ENCODE measurements at places on chromosomes 11 and 22.

DNA sequence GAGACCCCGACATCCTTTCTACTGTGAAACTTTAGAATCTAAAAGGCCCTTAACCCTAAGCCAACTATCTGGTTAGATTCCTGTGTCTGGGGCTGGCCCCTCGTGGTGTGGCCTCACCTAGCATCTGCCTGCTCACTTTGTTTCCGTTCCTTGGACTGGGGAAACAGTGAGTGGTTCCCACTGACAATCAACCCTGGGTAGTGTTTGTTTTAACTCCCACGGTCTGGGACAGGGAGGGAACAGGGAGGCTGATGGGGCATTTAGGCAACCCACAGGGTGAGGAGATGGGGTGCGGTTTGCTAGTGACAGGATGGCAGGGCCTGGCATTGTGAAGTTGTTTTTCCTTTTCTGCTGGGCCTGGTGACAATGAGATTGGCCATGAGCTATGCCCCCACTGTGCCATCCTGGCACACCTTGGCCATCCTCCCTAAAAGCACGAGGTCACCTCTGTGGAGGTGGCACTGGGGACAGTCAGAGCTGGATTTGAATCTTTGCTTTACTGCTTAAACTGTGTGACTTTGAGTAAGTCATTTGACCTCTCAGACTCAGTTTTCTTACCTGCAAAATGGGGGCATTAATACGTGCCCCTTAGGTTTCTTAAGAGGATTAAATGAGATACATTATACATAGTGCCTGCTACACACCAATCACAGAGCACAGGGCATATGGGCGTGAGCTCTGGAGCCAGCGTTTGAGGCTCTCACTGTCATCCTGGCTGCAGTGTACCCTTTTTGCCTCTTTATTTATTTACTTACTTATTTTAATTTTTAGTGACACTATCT, 31.4 kb downstream of the CHRDL2 start:
- no peak for DNase-seq

DNA sequence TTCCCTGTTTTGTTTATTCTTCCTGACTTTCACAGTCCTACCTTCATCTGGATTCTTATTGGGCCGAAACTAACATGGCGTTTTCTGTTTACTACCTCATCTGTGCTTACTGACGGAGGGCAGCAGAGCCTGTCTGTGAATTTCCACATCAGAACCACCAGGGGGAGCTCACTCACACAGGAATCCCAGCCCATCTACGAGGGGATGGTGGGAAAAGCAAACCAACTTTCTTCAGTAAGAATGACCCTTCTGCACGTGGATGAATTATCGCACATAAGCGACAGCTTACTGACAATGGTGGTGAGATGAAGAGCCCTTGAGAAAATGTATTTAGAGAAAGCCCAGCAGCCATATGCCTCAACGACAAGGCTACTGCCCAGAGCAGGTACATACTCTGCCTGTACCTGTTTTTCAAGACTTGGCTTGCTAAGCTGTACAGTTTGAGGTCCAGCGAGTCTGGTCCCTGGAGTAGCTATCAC, 42.5 kb downstream of the LARGE2 start:
- DNase-seq: peak; percentile 80

DNA sequence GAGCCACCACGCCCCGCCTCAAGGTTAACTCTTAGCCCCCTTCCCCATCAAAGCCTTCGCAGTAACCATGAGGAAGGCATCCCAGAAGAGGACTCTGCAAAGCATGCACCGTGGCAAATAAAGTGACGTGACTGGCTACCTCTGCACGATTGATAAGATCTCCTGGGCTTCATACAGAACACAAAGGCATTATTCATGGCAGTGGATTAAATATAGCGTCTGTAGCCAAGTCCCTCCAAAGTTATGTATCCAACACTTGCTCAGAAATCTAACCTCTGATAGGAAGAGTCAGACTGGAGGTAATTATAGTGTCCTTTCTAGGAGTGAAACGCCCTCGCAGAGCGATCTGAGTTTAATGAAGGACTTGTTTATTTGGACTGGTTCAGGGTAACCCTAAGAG, 22.4 kb downstream of the CPT1A start:
- DNase-seq: no peak

- no peak for DNase-seq
Observed at GRCh38 chr11:121105481-121106195, 4.6 kb downstream of the TECTA start.

GRCh38 chr11:127844876-127845275, 742.5 kb downstream of the ETS1 start:
- DNase-seq: no peak

DNA sequence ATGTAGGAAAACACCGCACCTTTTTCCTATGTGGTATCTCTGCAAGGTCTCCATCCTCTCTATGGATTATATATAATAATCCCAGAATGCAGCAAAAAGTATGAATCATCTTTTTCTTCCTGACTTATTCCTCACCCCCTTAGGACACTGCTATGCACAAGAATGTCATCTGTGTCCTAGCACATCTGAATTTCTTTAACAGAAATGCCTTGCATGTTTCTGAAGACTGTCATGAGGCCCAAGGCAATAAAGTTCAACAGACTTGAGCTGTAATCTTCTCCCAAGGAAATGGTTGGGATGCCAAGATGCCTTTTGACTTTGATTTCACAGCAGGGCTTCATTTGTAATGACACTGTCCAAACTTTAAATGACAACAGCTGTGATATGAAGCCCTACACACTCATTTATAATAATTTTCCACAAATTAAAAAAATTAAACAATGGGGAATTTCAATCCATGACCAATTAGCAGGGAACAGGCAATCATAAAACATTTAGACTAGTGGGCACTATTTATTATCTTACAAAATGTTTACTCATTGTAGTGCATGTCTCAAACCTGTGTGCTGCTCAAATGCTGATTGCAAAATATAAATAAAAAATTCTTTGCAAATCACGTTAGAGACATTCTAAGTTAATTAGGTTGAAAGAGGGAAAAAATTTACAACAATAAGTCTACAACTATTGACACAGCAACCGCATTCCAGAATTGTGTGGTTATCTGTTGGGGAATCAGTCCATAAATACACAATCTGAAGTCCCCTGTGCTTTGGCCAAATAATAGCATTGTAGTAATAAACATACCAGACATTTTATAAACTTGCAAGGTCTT, 242.3 kb downstream of the SWAP70 start:
- no peak for DNase-seq

- peak; percentile 98 for DNase-seq
Observed at GRCh38 chr11:115504276-115505158, at the start of gene CADM1. Gene CADM1 (minus strand): TSS chr11:115504415.

DNA sequence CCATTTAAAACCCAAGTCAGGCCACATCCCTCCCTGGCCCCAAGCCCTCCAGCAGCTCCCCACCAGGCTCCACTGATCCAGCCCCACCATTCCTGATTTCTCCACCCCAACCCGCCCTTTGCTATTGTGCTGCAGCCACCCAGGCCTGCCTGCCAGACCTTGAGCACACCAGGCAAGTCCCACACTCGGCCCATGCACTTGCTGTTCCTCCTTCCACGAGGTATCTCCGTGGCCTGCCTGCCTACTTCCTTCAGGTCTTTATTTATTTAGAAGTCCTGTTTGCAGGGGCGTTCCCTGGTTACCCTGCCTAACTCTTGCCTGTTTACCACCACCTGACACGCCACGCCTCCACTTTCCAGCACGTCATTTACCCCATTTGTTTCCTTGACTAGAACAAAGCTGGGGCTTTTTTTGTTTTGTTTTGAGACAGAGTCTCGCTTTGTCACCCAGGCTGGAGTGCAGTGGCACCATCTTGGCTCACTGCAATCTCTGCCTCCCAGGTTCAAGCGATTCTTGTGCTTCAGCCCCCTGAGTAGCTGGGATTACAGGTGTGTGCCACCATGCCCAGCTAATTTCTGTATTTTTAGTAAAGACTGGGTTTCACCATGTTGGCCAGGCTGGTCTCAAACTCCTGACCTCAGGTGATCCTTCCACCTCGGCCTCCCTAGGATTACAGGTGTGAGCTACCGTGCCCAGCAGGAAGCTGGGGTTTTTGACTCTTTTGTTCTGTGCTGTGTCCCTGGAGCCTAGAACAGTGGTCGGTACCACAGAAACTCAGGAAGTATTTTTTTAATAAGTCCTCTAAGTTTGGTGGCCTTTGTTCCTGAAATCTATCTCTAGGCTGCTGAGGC, 6.7 kb downstream of the CENPM start:
- peak; percentile 30 for DNase-seq

- no peak for DNase-seq
Observed at GRCh38 chr22:42895087-42895486, 38.0 kb upstream of the ARFGAP3 start.

GRCh38 chr11:115503083-115503885, 931 bp downstream of the CADM1 start:
- peak; percentile 90 for DNase-seq

DNA sequence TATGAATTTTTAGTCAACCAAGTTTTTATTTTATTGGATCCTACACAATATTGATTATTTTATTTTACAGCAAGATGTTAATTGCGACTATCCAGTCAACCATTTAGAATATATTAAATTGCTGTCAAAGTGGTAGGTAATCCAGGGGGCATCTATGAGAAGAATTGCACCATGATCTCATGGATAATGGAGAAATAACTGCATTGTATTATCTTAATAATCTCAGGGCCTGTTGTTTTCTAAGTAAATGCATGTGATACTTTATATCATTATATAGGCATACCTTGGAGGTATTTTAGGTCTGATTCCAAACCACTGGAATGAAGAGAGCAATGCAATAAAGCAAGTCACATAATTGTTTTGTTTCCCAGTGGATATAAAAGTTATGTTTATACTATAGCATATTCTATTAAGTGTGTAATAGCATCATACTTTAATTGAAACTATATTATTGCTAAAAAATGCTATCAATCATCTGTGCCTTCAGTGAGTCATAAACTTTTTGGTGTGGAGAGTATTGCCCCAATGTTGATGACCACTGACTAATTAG, 595.4 kb upstream of the CHORDC1 start:
- DNase-seq: no peak

GRCh38 chr11:73154178-73154577, 12.1 kb upstream of the FCHSD2 start:
- DNase-seq: no peak

GRCh38 chr11:34602245-34602644, 18.6 kb upstream of the EHF start:
- no peak for DNase-seq

DNA sequence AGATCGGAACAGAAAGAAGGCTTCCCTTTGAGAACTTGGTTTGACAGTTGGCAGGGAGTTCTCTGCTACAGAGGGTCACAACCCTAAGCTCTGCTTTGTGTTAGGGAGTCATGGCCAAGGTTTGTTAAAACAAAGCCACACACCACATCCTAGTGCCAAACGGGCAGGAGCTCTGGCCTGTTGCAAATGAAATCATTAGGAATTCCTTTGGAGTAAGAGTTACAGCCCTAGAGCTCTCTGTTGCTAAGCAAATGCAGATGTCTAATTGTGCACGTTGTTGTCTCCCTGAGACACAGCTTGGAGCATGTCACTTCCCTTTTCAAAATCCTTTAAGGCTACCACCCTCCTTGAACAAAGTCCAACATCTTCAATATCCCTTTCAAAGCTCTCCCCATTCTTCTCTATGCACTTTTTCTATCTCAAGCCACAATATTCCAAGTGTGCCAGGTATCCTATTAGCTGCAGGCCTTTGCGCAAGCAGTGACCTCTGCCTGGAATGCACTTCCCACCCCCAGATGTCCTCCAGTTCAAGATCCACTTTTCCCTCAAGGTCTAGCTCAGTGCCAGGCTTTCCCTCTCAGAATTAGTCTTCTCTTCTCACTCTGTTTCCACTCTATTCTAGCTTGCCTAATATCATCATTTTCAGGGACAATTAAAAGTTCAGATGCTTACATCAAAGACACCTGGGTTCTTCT, 253.7 kb upstream of the POU2AF2 start:
- no peak for DNase-seq

- DNase-seq: no peak
Observed at GRCh38 chr22:21802673-21803072, 64.8 kb downstream of the MAPK1 start.

DNA sequence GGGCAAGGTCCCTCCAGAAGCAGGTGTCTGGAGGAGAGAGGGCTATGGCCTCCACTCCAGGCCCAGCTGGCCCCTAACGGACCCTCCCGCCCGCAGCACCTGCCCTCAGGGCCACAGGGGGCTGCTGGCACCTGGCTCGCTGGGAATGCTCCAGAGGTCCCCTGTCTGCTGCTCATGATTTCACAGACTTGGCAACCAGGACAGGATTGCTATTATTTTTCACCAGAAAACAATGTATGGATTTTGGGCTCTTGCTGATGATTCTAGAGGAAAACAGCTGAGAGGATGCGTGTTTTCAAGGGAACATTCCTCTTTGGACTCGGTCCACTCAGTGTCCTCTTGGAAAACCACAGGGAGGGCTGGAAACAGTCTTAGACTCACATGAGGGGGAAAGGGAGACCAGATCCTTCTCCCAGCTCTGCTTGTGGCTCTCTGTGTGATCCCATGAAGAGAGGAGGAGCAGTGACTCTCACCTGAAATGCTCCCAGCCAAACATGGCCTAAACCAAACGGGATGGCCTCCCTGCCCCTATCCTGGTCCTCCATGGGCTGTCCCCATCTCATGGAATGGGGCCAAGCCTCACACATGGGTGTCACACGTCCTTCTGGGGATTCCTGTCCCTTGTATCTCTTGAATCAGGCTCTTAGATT, 15.8 kb downstream of the MYEOV start:
- DNase-seq: peak; percentile 42

- no peak for DNase-seq
Observed at GRCh38 chr22:20469110-20469868, 26.3 kb downstream of the KLHL22 start.

GRCh38 chr11:10414659-10415058, 40.4 kb upstream of the AMPD3 start:
- no peak for DNase-seq

GRCh38 chr11:1116666-1117390, 40.9 kb upstream of the MUC5AC start:
- no peak for DNase-seq

GRCh38 chr11:11709447-11710239, 87.8 kb upstream of the GALNT18 start:
- no peak for DNase-seq

- no peak for DNase-seq
Observed at GRCh38 chr11:58933661-58934060, 5.6 kb upstream of the GLYATL1 start.

DNA sequence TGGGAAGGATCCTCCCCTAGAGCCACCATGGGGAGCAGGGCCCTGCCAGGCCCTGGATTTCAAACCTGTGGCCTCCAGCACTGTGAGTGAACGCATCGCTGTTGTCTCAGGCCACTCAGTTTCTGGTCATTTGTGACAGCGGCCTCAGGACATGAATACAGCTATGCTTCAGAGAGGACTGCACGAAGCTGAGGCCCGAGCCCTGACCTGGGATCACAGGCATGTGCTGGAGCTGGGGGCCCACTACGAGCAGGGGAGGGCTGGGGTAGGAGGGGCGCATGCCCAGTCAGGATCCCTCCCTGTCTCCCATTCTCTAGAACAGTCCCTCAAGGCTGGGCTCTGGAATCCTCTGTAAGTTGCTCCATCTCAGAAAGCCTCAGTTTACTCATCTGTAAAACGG, 242.1 kb downstream of the CTTN start:
- no peak for DNase-seq

GRCh38 chr11:118846181-118846935, 37.3 kb upstream of the CXCR5 start:
- DNase-seq: no peak

All from NCI-H1092 treated with DMSO at 0.1 percent for 48 hours (cell line).